ENCODE measurements at places on chromosomes 4 and X.

DNA sequence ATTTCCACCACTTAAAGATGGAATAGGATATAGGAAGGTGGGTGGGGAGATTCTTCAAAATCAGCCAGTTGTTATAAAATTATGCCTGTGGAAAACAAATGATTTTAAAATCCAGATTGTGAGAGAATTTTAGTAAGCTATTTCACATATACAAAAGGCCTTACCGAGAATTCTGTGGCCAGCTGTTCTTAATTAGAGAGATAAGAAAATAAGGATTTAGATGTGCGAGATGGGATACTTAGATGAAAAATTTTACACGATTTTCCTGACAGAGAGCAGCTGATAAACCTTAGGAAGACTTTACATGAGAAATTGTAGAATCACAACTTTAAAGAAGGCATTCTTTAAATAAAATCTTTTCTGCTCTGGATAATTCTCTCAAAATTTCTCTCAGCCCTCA is 94.5 kb upstream of the IQCM start:
- no peak for DNase-seq

DNA sequence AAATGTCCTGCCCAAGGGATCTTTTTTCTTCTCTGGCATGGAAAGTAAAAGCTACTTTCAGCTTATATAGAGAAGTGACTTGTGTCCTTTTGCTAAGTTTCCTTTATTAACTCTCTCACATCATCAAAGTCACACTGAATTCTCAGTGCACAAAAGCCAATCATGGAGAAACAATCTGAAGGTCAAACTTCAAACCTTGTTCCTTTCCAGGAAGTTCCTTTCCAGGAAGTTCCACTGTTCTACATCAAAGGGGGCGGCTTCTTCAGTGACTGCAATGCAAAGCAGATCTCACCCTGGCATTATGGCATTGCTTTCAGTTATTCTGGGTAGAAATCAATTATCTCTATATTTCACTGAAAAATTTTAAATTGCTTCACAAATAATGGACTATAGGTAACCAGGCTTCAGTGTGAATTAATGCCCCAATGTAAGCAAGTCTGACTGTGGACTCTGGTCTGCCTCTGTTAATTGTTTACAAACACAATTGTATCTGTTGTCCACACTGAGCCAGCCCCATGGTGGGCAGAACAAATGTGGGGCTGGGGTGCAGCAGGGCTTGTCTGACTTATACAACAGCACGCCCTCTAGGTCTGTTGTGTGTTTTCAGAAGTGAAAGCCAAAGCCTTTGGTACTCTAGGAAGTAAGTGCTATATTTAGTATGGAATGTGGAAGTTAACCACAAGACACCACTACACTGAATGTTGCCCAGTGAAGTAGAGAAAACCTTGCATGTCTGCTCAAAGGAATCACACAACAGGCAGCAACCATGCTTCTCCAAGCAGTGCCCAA is 98.8 kb downstream of the CDS1 start:
- DNase-seq = no peak

DNA sequence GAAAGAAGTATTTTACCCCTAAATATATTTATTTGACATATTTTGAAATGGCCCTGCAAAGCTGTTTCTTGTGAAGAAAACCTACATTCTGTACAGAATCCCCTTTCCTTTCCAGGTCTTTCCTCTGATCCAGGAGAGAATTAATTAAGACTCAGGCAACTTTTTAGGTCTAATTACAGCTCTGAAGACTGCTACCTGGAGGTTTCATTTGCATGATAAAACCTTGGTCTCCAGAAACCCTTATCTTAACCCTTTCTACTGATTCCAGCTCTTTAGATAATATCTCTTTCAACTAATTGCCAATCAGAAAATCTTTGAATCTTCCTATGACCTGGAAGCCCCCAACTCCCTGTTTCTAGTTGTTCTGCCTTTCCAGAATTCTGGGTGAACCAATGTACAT is 224.0 kb downstream of the FAM47A start:
- no peak for DNase-seq

- no peak for DNase-seq
Observed at GRCh38 chr4:159434114-159434870, 331.4 kb downstream of the RAPGEF2 start.

DNA sequence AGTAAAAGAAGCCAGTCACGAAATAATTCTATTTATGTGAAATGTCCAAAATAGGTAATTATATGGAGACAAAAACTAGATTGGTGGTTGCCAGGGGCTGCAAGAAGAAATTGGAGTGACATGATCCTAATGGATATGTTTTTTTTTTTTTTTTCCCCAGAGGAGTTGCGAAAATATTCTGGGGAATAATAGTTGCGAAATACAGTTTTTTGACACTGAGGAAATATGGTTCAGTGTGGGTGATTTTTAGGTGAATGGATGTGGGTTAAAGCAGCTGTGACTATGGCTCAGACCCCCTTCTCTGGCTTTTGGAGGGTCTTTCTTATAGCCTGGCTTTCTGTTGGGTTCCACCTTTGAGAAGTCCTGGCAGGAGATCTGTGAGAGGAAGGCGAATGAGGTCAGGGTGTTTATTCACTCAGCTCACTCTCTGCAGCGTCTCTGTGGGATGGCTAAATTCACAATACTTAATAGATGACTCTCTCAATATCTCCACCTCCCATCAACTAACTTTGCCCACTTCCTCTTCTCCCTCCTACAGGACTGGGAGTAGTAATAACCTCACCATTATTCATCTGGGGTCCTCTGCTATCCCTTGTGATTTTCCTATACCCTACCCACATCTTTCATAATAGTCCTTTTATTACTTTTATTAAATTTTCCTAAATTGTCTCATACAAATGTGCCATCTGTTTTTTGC is 15.3 kb upstream of the RAB9B start:
- no peak for DNase-seq

DNA sequence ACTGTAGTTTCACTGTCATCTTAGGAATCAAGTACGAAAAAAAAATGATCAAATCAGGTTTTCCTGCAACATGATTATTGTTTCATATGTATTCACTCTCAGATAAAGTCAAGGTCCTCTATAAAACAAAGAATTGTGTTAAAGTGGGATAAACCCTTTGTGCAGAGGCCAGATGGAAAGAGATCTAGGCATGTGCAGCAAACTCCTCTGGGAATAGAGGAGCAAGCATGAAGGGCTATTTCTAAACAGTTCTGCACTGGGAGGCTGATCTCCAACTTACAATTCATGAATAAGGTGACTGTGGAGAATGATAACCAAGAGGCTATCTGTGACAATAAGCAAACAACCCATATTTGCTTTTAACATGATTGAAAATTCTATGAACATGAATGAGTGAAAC is 2.4 kb upstream of the WDFY3 start:
- no peak for DNase-seq
